Left renal pelvis (tissue), 4 donors: ENCODE measurements at places on chromosomes 2 and 18. TPM values are rescaled to one million over a fixed set of nuclear protein-coding genes. Genes with fewer than 3 reads are reported as not detected.

GRCh38 chr2:143726151-143726845 lies 597.1 kb downstream of the ARHGAP15 start:
- DNase-seq: no peak

GRCh38 chr2:9946076-9946475 lies 5.4 kb upstream of the GRHL1 start:
- no peak for DNase-seq

QPCT gene
- 18.9 TPM for polyA plus RNA-seq

- DNase-seq: no peak
These were observed 24.9 kb downstream of the FHL2 start for GRCh38 chr2:105373895-105374401.

DNA sequence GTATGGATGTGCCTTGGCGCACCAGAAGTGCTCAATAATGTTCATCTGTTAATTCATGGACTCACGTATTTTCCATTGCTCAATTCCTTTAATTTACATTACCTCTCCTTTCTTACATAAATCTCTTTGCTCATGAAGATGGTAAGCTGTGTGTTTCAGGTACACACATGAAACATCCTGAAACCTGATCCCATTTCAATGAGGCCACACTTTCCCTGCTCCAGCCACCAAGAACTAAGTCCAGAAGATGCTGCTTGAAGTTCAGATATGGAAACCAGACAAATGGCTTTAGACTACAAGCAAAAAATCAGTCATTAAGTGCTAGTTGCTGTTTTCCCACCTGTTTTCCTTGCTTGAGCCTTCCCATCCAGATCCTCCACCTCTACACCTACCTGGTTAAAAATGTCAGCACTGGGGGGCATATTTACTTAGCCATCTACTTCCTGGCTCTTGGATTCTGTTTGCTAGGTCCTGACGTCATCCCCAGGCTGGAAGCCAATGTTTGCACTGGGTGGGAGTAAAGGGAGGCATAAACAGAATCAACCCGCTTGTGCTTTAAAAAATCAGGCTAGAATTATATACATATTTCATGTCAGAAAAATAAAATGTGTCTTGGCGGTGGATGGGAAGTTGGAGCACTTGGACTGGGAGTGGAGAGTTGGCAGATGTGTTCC lies 309.7 kb downstream of the OSR1 start:
- no peak for DNase-seq

DNA sequence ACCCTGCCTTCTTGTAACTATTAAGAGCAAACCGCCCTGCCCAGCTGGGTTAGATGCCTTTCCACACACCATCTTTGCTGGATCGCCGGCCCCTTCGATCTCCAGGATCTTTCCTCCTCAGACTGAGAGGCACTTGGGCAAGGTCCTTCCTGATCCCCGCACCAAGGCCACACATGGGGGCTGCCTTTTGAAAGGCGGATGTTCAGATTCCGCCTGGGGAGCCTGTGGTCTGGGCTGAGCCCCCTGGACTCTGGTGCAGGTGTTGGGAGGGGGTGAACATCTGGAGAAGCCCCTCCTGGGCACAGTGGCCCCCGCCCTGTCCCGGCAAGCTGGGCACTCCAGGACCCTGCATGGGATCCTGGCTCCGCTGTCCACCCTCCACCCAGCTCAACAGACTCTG lies 135.4 kb upstream of the HDAC4 start:
- no peak for DNase-seq

DNA sequence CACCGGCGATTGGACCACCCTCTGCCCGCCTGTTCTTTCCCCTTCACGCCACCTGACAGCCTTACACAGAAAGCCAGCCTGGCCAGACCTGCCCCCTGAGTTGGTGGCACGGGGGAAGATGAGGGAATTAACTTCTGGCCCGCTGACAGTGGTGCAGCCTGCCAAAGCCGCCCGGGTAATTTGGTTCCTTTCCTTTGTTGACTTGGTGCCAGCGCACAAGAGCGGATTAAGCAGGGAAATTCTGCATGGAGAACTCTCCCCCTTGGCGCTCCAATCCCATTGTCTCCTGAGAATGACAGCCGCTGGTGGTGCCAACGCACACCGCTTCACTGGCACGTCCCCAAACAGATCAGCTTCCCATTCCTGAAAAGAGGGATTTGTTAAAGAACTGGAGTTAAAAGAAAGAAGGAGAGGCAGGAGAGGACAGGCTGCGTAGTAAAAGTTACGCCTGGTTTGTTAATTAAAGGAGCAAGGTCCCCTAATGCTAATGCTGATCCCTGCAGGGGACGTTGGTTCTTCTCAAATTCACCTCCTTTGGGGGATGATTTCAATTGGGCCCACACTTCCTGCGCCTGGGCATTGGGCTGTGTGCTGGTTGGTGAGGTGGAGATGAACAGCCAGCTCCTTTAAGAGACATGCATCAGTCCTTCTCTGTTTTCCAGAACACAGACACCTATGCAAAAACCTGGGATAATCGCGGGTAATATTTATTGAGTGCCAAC lies 286.8 kb downstream of the MYCN start:
- no peak for DNase-seq

GPBAR1 gene
- polyA plus RNA-seq: 1.8 TPM

DNA sequence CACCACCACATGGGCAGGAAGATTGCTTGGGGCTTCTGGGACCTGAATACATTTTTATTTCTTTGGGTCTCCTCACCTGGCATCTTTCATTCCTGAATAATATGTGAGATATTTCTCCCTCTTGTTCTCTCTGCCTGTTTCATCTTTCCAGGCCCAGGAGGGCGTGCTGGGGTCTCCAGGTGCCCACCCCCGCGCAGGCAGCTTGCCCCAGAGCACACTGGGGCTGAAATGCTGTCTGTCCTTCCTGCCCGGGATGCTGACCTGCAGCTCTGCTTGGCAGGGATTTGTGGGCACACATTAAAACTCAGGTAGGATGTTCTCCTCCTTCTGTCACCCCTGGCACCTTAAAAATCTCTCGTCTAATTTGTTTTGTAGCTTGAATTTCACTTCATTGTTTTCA lies 39.7 kb upstream of the TEX51 start:
- DNase-seq: no peak

GPR148 gene
- polyA plus RNA-seq: not detected

- no peak for DNase-seq
These were observed 95.5 kb downstream of the DYSF start for GRCh38 chr2:71548646-71549425.

LYPD1 gene
- polyA plus RNA-seq: 78.6 TPM

SERPINB3 gene
- polyA plus RNA-seq: 0.11 TPM

DNA sequence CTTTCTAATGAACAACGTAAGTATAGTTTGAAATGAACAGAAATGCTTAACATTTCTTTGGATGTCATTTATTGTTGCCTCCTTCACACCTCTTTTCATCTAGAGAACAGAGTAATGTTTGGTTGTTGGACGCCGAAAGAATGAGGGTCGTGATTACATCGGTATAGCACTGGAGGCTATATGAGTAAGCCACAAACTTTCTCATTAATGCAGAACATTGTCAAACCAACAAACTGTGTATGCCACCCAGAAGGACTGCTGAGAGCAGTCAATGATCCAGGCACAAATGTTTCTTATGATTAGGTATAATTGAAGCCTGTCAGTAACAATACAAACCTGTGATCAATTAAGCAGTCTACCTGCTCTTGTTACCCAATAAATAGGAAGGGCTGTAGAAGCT lies 1494.7 kb upstream of the NXPH2 start:
- no peak for DNase-seq

GRCh38 chr2:23692263-23692662 lies 234.7 kb downstream of the ATAD2B start:
- no peak for DNase-seq

MYO7B gene
- 0.59 TPM for polyA plus RNA-seq

- DNase-seq: no peak
These were observed 8.5 kb upstream of the CYBRD1 start for GRCh38 chr2:171513719-171514160.

- no peak for DNase-seq
These were observed 31.0 kb downstream of the EDAR start for GRCh38 chr2:108958002-108958401.

DNA sequence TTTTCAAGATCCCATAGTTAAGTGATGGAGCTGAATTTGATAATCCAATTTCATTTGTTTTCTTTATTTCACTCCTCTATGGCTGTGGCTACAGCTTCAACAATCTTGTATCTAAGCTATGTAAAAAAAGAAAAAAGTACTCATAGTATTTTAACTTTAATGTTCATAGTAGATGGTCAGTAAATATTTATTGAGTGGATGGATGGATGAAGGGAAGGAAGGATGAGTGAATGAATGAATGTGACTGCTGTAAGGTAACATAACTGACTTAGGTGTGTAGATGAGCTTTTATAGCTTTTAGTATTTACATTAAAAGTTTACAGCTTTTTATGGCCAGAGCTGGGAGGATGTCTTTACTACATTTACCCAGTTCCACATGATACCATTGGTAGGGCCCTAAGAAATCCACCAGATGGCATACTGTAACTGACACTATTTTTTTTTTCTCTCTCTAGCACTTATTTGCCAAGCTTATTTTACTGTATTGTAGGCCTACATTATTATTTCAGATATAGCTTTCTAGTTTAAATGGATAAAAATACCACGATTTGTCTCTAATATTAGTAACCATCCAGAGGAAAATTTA lies 13.4 kb upstream of the HRH4 start:
- no peak for DNase-seq

DNA sequence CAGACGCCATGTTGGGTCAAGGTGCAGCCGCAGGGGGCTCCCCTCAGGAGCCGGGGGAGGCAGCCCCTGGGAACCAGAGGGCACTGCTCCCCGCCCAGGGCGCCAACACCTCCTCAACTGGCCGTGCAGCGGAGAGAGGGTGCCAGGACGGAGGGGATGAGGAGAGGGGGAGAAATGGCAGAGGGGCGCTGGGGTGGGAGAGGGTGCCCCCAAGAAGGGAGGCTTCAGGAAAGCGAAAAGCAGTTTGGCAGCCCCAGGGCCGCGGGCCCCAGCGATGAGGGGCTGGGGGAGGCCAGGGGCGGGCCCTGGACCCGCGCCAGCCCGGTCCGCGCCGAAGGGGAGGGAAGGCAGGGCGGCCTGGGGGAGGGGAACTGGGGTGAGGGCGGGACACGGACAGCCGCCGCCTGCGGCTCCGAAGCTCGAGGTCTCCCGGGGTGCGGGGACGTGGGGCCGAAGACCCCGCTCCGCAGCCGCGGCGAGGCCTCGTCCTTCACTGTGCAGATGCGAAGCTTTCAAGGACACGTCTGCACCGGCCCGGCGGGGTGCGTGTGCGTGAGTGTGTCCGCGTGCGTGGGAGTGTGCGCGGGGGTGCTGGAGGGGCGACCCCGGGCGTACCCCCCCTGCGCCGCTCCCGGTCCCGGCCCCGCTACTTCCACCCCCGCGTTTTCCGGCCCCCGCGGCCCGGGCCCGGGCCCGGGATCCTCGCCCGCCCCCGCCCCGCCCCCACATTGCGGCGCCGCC lies 1.4 kb downstream of the DNMT3A start:
- DNase-seq: no peak

DNA sequence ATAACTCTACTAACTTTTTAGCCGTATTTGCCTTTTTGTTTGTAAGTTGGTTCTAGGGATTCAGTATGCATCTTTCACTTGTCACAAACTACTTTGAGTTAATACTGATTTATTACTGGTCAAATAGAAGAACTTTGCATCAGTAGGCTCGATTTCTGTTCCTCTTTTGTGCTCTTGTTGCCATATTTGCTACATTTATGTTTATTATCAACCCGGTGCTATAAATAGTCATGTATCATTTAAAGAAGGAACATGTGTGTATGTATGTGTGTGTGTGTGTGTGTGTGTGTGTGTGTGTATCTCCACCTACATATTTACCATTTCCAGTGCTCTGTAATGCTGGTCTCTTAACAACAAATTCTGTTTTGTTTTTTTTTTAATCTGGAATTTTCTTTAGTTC lies 79.6 kb upstream of the B3GNT7 start:
- no peak for DNase-seq

IL1F10 gene
- not detected for polyA plus RNA-seq

DNA sequence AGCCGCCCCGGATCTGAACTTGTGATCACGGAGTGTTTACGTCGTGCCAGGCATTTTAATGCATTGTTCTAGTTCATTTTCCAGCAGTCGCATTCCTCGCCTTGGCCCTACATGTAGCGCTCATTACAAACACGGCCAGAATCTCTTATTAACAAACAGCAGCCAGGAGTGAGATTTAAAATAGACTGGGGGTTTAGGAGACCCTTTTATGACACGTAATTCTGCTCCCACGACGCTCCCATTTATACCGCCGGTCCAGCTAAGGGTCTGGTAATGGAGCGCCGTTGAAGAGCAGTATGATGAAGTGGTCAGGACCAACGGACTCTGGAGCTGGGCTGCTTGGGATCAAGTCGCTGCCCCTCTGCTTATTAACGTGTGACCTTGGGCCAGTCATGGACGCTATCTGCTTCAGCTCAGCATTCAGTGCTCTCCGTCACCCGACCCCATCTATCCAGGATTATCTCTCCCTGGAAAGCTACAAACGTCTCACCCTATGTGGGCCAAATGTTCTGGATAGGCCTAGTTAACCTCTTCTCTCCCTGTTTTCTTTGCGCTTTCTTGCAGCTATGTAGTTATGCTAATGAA lies 745 bp downstream of the MSH2 start:
- DNase-seq: no peak
